Aorta (tissue), 5 donors: ENCODE measurements at places on chromosomes 3 and 15. TPM values are rescaled to one million over a fixed set of nuclear protein-coding genes. Genes with fewer than 3 reads are reported as not detected.

Gene SLC9C1
- 0.81 TPM for total RNA-seq

Gene TNFAIP8L3
- 24.5 TPM for total RNA-seq

Gene IFT80
- total RNA-seq, result 18.1 TPM

Gene CLDN1
- total RNA-seq, result 4.5 TPM

Gene ADAMTS17
- 4.2 TPM for total RNA-seq

Gene TMCO5A
- total RNA-seq, result not detected

GRCh38 chr3:161295325-161295724, 74.2 kb downstream of the NMD3 start:
- H3K4me1 ChIP-seq, result no peaks in the 10 kb centered on the region
- DNase-seq, result no peak
- H3K36me3 ChIP-seq, result no peaks in the 10 kb centered on the region
- no peak overlapping the region for H3K4me3 ChIP-seq
- H3K27ac ChIP-seq, result no peak overlapping the region
- no peaks in the 10 kb centered on the region for H3K27me3 ChIP-seq

GRCh38 chr15:32899126-32899596, 181.4 kb downstream of the GREM1 start:
- no peaks in the 10 kb centered on the region for H3K27me3 ChIP-seq
- H3K4me3 ChIP-seq, result no peak overlapping the region
- H3K4me1 ChIP-seq, result no peaks in the 10 kb centered on the region

DNA sequence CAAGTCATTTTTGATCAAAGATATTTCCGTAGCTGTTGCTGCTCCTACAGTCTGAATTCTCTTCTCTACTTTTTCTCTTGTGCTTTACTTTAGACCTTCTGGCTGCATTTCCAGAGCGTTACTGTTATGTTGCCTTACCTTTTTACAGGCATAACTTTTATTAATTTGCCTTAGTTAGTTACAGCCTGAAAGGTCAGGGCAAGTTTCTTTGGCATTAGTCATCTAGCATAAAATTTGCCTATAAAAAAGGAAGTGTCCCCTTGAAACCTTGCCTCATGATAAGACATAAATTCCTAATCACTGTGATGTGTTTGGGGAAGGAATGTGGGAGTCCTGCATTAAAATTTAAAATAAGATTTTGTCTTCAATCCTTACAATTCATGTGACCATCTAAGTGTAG, 618.5 kb downstream of the NR2F2 start:
- no peak overlapping the region for H3K4me3 ChIP-seq
- no peak for DNase-seq
- no peaks in the 10 kb centered on the region for H3K4me1 ChIP-seq
- no peaks in the 10 kb centered on the region for H3K27me3 ChIP-seq
- H3K36me3 ChIP-seq, result no peaks in the 10 kb centered on the region
- no peak overlapping the region for H3K27ac ChIP-seq

DNA sequence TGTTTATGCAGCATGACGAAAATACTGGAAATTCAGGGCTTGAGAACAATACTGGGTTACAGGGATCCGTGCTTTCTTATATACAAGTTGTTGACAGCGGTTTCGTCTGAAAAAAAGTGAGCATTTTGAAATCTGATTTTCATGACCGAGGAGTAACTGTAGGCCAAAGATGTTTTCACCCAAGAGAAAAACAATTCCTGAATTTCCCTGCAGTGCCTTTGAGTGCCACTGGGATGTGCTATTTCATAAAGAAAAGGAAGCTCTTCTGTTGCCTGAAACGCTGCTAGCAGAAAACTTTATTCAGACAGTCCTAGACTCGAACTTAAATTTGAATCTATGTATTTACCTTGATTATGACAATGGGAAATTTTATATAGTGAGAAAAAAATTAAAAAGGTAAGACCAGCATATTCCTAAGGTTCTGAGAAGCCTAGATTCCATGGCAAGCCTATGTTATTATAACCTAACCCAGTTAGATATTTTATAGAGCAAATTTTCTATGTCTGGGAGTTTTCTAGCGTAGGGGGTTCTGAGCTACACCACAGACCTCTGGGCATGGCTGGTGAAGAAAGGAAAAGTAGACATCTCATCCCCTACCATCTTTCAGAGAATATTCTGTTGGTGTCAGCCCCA, 30.2 kb downstream of the KCNAB1 start:
- peaks cover 5% of the 10 kb centered on the region for H3K4me1 ChIP-seq
- H3K36me3 ChIP-seq, result no peaks in the 10 kb centered on the region
- H3K27me3 ChIP-seq, result no peaks in the 10 kb centered on the region

DNA sequence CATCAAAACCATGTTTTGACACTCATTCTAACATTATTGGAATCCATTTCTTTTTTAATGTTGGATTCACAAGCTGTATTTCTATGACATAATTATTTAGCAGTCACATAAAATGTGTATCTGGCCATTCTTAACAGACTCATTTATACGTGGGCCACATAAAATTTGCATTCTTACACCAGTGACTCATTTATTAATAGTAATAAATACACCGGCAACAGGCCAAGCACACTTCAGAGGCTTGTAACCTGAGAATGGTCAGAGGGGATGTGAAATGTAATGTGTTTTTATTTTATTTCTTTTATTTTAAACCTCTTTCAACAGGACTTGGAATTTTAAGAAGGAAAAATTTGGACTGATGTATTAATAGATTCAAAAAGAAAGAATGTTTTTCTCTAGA, 384.9 kb upstream of the RARB start:
- no peak for DNase-seq
- H3K36me3 ChIP-seq, result no peaks in the 10 kb centered on the region
- H3K27ac ChIP-seq, result no peak overlapping the region
- no peak overlapping the region for H3K4me3 ChIP-seq

DNA sequence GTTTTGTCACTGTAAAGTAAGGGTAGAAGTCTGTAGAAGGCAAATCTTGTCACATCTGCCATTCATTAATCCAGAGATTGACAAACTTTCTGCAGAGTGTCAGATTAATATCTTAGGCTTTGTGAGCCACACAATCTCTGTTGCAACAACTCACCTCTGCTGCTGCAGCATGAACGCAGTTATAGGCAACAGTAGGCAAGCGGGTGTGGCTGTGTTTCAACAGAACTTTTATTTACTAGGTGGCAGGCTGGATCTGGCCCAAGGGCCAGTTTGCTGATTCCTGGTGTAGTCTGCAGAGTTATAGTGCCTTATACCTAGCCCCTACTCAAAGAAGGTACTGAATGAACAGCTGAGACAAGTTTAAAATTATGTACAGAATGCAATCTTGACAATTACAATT, 396.7 kb downstream of the FOXP1 start:
- H3K4me1 ChIP-seq, result no peaks in the 10 kb centered on the region
- no peak overlapping the region for H3K27ac ChIP-seq
- DNase-seq, result no peak
- no peaks in the 10 kb centered on the region for H3K27me3 ChIP-seq

- H3K27me3 ChIP-seq, result no peaks in the 10 kb centered on the region
- no peak for DNase-seq
- no peaks in the 10 kb centered on the region for H3K36me3 ChIP-seq
- H3K4me3 ChIP-seq, result no peak overlapping the region
Measured at GRCh38 chr3:5136211-5136918, 14.3 kb downstream of the ARL8B start.

GRCh38 chr3:190051641-190052040, 69.1 kb downstream of the P3H2 start:
- no peaks in the 10 kb centered on the region for H3K4me1 ChIP-seq
- DNase-seq, result no peak
- H3K36me3 ChIP-seq, result no peaks in the 10 kb centered on the region
- H3K27ac ChIP-seq, result no peak overlapping the region

DNA sequence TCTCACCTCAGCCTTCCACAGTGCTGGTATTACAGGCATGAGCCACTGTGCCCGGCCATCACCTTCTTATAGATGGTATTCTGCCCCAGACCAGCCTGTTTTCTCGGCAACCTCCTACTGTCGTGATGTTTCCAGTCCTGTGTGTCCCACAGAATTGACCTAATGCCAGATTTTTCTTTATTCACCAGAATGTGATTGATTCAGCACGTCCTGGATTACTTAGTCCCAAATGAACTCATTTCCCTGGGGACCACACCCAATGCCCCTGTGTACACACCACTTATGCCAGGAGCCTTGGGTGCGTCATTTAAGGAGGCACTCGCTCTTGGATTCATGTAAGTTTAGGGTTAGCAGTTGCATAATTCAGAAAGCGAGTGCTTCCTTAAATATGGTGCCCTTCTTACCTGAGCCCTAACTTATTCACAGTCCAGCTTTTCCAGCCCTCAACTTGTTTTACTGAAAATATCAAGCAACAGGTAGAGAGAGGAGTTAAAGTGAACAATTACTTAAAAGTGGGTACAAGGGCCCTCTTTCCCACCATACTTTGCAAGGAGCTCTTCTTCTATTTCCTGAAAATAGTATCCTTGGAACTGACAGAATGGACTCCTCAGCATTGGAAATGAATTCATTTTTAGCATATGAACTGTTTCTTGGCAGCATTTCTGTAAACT, 64.6 kb upstream of the UBE2E1 start:
- no peaks in the 10 kb centered on the region for H3K27me3 ChIP-seq
- no peaks in the 10 kb centered on the region for H3K36me3 ChIP-seq
- no peak overlapping the region for H3K4me3 ChIP-seq
- DNase-seq, result no peak

DNA sequence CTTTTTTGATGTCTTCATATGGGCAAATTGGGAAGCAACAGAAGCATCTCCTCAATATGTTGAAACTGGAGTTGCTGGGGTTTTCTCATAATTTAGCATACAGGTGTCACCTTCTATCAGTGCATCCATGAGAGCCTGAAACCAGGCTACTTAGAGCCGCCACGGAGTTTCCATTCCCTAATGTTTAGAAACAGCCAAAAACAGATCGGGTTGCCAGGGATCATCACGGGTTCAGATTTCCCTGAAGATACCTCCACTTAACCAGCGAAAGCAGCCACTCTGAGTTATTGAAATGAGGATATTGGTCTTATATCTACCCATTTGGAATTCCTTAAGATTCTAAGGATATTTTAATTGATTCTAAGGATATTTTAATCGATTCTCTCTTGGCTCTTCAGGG, 14.5 kb downstream of the TERB2 start:
- DNase-seq, result no peak
- no peak overlapping the region for H3K27ac ChIP-seq
- H3K4me3 ChIP-seq, result no peak overlapping the region
- H3K27me3 ChIP-seq, result no peaks in the 10 kb centered on the region
- no peaks in the 10 kb centered on the region for H3K36me3 ChIP-seq

DNA sequence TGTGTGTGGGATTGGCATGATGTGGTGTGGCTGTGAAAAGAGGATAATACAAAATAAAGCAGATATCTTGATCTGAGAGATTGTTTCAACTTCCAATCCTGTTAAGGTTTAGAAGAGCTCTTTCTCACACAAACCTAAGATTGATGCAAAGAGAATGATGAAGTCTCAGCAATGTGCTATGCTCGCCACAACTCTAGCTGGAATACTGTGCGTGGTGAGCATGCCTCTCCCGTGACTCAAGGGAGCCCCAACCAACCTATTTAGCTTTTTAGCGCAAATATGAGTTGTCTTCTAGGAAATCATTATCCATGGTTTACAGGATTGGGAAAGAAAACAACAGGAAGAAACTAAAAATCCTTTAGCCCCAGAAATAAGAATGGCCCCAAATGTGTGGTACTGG, 28.5 kb downstream of the BTLA start:
- no peak overlapping the region for H3K4me3 ChIP-seq
- no peak overlapping the region for H3K27ac ChIP-seq
- H3K27me3 ChIP-seq, result no peaks in the 10 kb centered on the region
- peaks cover 4% of the 10 kb centered on the region for H3K4me1 ChIP-seq
- DNase-seq, result no peak

- H3K4me3 ChIP-seq, result no peak overlapping the region
- H3K27ac ChIP-seq, result no peak overlapping the region
- no peaks in the 10 kb centered on the region for H3K36me3 ChIP-seq
- no peaks in the 10 kb centered on the region for H3K27me3 ChIP-seq
Measured at GRCh38 chr3:115018694-115019093, 128.4 kb downstream of the ZBTB20 start.

GRCh38 chr3:178397836-178398235, 138.4 kb upstream of the KCNMB2 start:
- H3K27ac ChIP-seq, result no peak overlapping the region
- no peak for DNase-seq
- H3K27me3 ChIP-seq, result no peaks in the 10 kb centered on the region
- no peaks in the 10 kb centered on the region for H3K4me1 ChIP-seq
- no peaks in the 10 kb centered on the region for H3K36me3 ChIP-seq
- H3K4me3 ChIP-seq, result no peak overlapping the region

DNA sequence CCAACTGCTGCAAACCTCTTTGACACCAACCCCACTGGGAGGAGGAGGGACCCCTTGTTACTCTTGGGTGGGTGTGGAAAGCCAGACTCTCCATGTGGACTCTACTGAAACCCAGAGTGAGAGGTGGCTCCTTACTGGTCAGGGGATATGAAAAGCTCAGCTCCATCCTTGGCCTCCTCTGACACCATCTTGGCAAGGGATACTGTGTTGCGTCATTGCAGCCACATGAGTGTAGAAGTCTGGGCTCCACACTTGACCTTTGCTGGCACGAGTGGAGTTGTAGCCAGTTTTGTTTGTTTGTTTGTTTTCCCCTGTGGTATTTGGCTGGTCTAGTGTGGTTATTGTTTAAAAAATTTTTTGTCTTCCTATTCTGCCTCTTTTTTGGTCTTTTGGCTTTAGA, 289.1 kb downstream of the GAP43 start:
- H3K27ac ChIP-seq, result no peak overlapping the region
- no peaks in the 10 kb centered on the region for H3K4me1 ChIP-seq
- DNase-seq, result no peak
- no peaks in the 10 kb centered on the region for H3K27me3 ChIP-seq

- H3K27me3 ChIP-seq, result no peaks in the 10 kb centered on the region
- H3K4me1 ChIP-seq, result no peaks in the 10 kb centered on the region
- H3K4me3 ChIP-seq, result no peak overlapping the region
- H3K27ac ChIP-seq, result no peak overlapping the region
- no peaks in the 10 kb centered on the region for H3K36me3 ChIP-seq
- no peak for DNase-seq
Measured at GRCh38 chr3:41137686-41138111, 61.6 kb upstream of the CTNNB1 start.
